ENCODE measurements at places on chromosomes 1 and 21.

- DNase-seq = no peak
Measured at GRCh38 chr1:167554028-167554779, 642 bp upstream of the CREG1 start.

GRCh38 chr1:11505591-11506538, 26.9 kb downstream of the DISP3 start:
- no peak for DNase-seq

DNA sequence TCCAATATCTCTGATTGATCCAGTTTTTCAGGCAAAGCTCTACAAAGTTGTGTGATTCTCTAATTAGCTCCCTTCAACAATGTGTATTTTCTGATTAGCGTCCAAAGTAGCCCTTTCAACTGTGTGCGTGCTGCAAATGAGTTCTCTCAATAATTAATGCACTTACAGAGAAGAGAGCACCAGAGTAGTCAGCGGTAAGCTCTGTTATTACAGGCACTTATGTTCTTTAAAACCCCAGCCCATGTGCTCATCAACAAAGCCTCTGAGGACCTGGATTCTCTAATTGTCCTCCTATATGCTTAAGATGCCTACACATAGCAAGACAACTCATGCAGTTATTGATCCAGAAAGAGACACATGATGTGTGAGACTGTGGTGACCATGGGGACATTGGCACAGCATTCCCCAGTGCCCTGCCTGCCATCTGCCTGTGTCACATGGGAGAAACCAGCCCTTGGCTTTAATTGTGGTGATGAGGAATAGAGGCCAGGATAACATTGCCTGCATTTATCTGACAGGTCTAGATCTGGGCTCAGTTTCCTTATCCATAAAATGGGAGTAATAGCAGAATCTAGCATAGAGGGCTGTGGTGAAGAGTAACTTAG, 151.7 kb downstream of the PCP4 start:
- DNase-seq = no peak

DNA sequence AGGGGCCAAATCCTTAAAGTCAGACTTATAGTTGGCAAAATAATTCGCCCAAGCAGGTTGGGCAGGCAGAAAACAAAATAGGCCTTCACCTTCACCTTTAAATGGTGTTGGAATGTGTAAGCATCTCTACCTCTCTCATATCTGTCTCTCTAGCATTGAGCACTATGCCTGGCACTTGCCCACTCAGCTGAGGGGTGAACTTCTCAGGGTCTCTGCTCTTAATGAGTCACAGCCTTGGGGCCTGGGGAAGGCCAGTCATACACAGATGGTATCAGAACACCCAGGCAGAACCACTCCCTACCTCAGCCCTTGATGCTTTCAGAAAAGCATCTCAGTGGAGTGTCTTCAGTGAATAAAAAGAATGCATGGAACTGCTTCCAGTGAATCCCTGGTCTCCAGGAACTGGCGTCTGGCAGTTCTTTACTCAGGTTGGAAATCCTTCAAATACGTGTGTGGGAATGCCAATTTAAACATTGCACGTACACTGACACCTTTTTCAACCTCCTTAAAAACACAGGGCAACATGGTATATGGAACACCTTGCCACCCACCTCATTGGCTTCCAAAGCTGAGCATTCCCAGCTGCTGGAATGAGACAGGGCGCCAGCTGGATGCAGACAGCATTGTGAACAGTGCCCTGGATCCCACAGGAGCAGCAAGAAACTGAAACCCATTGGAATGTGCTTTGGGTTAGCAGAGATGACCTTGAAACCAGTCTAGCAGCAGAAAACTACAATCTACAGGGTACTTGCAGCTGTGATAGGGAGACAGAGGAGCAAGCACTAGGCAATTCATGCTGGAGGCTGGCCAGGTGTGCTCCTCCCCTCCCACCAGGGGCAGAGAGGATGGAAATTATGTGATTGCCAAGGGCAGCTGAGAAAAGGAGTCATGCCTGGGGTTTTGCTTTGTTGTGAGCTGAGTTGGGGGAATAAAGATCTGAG, 30.0 kb downstream of the ZNF697 start:
- DNase-seq = no peak

- no peak for DNase-seq
Measured at GRCh38 chr21:29540289-29540688, 241.6 kb downstream of the BACH1 start.

DNA sequence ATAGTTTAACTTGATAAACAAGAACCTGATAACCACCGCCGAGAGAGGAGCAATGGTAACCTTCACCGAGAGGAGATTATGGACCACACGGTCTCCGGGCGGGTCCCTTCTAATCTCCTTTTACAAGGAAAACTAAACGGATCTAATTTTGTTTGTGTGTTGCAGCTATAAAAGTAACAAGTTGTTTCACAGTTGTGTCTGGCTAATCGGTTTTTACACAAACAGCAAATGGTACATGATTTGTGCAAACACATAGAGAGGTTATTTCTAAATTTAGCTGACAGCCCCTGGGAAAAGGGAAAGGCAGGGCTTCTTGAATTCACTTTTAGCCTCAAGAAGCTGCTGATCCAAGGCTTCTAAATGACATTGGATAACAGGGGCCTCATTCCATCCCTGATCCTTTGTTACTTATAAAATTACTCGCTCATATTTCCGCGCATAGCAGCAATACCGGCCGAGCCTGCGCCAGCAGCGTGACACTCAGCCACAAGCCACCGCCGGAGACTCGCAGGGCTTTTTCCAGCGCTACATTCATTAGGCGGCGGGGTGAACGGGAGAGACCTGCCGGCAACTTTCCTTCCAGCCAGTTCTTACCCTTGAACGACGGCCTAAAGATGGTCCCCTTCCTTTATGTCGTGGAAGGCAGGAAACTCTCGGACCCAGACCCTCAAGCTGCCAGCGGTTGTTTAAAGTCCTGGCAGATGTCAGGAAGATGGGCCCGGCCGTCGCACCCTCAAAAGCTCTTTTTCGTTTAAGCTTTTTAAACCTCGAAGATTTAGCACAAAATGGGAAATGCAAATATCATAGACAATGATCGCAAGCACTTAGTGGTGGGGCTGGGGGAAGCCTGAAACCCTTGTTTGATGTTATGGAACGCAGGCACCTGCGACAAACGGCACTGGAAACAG, 4.4 kb downstream of the FOXD3 start:
- DNase-seq = no peak

DNA sequence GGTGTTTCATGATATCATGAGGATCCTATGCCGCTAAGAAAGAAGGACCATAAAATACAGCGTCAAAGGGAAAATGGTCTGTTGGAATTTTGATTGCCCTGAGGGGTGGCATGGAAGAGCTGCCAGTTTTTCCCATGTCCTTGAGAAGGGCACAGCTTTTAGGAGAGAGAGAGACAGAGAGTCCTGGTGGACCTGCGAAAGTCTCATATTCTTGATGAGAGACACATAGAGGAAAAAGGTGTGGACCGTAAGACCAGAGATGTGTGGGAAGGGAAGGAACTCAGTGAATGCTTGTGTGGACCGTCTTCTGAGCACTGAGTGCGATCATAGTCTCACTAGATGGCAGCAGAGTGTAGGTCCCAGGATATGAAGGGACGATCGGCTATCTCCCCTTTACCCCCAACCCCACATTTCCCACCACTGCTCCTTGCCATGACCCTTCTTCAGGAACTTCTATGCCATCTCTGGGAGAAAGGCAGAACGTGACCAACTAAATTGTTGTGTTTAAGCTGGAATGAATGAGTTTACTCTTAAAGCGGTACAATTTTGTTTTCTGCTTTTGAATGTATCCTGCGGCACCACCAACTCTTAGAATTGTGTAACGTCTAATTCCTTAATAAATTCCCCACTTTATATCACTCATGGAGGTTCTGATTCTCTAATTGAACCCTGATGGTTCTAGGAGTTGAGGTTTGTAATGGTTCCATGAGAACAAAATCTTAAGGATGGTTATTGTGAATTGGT, 117.7 kb downstream of the CTH start:
- DNase-seq = no peak

Data from brain pericyte (primary cell).